ENCODE measurements at places on chromosomes 13 and 19.

- DNase-seq: no peak
Observed at GRCh38 chr19:8614455-8614854, 3.9 kb upstream of the ADAMTS10 start.

- no peak for DNase-seq
Observed at GRCh38 chr13:49655906-49656305, 27.6 kb downstream of the ARL11 start.

DNA sequence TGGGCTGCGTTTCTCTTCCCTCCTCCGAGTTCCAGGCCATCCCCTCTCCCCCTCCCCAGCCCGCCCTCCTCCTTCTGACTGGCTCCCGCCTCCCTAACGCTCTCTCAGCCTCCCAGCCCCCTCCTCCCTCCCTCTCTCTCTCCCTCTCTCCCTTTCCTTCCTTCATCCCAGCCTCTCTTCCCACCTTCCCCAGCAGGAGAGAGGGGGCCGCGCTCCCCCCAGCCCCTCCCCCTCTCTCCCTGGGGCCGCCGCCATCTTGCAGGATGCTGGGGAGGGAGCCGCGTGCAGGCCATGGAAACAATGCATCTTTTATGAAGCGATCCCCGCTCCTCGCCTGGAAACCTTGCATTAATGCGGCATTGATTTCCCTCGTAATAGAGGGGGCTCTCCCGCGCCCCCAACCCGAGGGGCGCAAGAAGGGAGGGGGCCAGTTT is 42.6 kb upstream of the ADGRL1 start:
- peak; percentile 41 for DNase-seq

DNA sequence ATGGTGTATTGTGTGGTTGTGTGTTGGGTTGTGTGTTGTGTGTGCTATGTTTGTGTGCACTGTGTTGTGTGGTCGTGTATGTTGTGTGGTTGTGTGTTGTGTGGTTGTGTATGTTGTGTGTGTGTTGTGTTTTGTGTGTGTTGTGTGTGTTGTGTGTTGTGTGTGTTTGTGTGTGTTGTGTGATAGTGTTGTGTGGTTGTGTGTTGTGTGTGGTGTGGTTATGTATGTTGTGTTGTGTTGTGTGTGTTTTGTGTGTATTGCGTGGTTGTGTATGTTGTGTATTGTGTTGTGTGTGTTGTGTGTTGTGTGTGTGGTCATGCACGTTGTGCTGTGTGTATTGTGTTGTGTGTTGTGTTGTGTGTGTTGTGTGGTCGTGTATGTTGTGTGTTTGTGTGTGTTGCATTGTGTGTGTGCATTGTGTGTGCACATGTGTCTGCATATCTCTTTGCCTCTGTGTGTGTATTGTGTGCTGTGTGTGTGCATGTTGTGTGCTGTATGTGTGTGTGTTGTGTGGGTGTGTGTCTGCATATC is 2.9 kb downstream of the C3 start:
- DNase-seq: no peak
